ENCODE measurements at places on chromosomes 13 and 19.

DNA sequence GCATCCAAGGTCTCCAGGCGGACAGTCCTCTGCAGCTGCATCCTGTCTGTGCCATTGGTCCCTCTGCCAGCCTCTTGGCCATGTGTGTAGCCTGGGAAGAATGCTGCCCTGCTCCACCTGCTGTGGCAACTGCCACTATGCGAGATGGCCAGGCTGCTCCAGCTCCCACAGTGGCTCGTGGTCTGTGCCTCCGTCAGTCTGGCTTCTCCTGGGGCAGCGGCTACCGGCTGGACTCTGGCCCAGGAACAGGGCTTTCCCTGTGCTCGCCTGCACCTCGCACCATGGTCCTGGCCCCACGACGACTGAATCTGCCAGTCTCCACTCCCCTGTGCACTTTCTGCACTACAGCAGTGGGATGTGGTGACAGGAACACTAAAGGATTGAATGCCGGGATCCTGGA is 26.7 kb upstream of the FFAR2 start:
- DNase-seq, result no peak

DNA sequence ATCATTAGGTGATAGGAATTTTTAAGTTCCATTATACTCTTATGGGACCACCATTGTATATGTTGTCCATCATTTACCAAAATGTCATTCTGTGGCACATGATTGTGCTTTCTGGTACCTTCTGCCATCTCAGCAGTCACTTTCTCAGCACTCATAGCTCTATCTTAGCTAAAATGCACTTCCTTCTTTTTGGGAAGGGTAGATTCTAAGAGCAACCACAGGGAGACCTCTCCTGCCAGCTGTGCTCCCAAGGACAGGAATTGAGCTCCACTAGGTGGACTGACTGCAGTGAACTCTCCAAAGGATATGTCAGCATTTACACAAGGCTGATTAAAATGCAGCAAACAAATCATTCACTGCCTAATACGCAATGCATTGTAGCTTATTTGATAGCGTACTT is 91.8 kb upstream of the OBI1 start:
- no peak for DNase-seq

DNA sequence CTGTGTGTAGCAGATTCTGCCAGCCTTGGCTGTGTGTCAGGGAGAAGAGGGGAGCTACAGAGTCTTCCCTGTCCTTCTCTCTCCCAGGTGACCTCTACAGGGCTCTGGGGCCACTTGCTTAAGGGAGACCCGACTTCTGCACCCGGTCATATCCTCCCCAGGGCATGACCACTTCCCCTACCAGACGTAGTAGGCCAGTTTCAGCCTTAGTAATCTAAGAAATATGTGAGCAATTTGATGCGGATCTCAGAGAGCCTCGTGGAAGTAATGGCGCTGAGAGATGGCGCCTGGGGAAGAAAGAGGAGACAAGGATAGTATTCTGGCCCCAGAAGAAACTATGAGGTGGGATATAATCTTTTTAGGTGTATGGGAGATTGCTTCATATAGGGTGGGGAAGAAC is 41.9 kb downstream of the NFIX start:
- no peak for DNase-seq

DNA sequence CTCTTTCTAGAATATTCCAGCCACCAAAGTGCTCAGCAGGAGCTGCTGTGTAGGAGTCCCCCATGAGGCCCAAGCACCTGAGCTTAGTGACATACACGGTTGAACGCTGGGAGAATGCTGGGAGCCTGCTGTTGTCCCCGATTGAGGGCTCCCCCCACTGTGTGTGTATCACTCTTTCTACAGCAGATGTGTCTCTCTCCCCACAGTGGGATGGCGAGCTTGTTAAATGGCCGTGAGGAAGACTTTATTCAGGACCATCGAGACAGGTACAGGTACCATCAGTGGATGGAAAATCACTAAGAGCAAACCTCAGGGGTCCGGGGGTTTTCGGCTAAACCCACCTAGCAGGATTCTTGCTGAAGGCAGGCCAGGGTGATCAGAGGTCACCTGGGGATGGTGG is 22.7 kb downstream of the EPN1 start:
- DNase-seq, result no peak

DNA sequence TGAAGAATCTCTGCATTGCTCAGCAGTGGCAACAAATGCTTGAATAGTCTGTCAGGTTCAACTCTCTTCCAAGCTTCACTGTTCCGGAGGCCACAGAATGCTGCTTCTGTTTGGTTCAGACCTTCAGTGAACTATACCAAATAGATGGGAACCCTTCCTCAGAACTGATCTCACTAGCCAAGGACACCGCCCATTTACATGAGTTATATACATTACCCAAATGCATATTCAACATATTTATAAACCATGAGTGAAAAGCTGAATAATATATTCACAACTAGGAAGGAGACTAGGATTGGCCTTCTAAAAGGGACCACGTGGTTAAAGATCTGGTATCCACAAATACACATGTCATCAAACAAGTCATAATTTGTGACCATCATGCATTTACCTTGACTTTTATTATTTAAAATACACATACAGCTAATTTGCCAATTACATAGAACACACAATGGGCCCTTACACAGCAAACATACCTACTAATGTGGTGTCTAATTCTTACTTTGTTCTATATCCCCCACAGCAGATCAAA is 49.3 kb downstream of the ENOX1 start:
- DNase-seq, result no peak

DNA sequence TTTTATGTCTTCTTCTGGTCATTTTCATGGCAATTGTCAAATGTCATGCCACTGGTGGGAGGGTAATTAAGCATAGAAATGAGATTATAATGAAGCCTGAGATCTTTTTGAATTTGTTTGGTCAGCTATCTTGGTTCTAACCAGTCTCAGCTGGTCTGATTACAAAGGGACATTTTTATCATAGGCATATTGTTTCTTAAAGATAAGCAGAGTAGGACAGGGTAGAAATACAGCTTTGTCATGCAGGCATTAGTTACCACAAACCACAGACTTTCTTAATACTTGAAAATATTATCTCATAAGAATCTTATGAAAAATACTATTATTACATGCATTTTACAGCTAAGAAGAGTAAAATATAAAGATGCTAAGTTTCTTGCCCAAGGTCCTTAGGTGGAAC is 1761.5 kb downstream of the PCDH9 start:
- peak; percentile 94 for DNase-seq

GRCh38 chr19:11499890-11500420 is 5.7 kb downstream of the ZNF653 start:
- peak; percentile 67 for DNase-seq

DNA sequence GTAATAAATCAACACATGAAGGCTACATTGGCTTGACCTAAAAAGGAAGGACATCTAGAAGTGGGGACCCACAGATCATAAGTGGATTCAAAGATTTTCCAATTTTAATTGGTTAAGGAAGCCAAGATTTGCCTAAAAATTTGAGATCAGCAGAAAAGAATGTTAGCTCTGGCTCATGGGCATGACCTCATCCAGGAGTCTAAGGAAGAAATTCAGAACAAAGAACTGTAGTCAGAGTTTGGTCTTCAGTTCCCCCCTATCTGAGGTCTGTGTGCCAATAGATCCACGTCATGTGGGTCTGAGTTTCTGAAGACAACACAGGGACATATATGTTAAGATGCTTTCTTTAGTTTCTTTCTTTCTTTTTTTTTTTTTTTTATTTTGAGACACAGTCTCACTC is 648.8 kb upstream of the SPRY2 start:
- no peak for DNase-seq

- no peak for DNase-seq
Observed at GRCh38 chr13:93420206-93420605, 193.6 kb downstream of the GPC6 start.

DNA sequence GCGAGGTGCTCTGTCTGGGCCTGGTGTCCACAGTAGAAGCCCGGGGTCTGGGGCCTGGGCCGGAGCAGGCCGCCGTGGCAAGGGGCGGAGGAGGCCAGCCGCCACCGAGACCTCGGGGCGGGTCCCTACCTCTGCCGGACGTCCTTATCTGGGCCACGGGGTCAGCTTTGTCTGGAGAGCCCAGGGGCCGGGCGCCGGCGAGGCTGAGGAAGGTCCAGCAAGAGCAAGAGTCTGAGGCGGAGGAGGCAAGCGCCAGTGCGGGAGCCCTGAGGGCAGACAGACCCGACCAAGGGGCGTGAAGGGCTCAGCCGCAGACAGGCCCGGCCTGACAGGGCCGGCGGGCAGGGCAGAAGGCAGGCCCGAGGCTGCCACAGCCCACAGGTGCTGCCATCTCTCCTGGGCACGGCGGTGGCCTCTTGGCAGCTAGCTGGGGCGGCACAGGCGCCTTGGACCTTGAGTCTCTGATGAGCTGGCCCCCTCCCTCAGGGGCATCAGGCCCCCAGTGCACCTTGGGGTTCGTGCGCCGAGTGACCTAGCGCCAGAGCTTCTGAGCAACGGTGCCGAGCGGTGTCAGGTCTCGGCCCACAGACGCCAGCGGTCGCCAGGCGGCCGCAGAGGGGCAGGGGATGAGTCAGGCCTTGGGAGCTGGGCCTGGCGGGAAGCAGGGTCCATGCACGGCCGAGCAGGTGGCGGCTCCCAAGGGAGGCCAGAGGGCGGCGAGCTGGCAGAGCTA is 19.1 kb upstream of the AKAP8 start:
- DNase-seq, result no peak

GRCh38 chr19:15283141-15283883 is 49.0 kb downstream of the BRD4 start:
- DNase-seq, result no peak

DNA sequence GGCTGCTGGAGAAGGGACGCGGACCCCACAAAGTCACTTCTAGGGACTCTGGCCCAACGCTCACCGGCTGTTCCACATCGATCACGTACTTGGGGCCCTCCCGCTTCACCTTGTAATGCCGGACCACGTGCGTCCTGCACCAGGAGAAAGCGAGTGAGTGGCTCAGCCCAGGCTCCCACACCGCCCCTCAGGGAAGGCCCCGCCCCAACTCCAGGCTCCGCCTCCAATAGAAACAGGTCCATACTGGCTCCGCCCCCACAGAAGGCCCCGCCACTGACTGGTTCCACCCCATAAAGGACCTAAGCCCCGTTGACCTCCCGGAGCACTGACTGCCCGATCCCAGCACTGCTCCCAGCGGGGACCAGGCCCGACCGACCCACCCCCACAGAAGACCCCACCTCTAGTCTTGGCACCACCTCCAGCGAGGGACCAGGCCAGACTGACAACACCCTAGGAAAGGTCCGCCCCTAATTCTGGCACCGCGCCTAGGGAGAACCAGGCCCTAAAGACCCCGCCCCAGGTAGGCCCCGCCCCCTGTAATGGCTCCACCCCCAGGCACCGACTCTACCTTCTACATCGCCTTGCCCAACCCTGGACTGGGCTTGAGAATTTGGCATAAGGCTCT is 11.3 kb downstream of the STAP2 start:
- DNase-seq, result peak; percentile 93

DNA sequence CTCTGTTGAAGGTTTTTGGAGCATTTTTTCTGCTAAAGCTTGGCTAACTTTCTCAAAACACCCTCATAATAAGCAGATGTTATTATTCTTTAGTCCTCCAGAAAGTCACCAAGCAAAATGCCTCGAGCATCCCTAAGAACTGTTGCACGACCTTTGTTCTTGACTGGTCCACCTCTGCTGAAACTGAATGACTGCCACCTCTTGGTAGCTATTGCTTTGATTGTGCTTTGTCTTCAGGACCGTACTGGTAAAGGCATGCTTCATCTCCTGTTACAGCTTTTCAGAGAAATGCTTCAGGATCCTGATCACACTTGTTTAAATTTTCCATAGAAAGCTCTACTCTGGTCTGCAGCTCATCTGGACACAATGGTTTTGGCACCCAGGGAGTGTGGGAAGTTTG is 254.8 kb downstream of the DCT start:
- DNase-seq, result no peak

DNA sequence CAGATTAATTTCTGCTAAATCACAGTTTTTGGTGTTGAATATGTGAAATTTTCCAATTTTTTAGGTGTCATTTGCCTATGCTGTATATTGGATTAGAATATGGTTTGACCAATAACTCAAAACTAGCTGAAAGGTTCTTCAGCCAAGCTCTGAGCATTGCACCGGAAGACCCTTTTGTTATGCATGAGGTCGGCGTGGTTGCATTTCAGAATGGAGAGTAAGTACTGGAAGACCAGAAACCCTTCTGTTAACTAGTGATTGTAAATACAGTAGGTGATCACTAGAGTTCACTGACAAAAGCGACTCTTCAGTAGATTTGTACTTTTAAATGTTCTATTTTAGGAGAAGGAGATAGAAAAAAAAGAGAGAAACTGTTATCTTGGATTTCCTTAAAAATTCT is 22.3 kb downstream of the CDC16 start:
- no peak for DNase-seq

- no peak for DNase-seq
Observed at GRCh38 chr19:33813391-33814101, 16.9 kb downstream of the KCTD15 start.

DNA sequence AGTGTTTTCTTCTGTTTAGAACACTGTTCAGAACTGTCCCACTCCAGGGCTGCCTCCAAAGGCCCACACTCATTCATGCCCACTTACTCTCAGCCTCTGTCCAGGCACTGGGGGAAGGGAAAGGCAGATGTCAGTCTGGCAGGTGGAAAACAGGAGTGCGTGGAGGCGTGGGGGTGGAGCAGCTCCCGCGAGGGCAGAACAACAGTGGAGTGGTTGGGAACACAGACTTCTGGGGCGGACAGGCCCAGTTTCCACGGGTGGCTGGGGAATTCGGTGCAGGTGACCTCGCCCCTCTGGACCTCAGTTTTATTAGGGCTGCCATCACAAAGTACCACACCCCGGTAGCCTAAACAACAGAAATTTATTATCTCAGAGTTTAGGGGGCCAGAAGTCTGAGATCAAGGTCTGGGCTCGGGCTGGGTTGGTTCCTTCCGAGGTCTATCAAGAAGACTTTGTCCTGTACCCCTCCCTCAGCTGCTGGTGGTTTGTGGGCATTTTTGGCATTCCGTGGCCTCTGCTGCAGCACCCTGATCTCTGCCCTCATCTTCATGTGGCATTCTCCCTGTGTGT is 59.7 kb downstream of the SIPA1L3 start:
- DNase-seq, result peak; percentile 42

DNA sequence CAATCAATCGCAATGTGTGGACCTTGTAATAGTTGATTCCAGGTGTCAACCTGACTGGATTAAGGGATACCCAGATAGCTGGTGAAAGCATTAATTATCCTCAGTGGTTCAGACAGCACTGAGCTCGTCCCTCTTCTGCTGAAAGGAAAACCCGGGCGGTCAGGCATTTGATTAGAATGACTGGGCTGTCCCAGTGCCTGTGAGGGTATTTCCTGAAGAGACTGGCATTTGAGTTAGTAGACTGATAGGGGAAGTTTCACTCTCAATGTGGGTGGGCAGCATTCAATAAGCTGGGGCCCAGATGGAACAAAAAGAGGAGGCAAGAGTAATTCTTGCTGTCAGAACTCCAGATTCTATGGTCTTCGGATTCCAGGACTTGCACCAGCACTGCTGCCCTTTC is 31.9 kb downstream of the KPNA3 start:
- no peak for DNase-seq

- DNase-seq, result no peak
Observed at GRCh38 chr19:47028195-47028601, 8.6 kb downstream of the NPAS1 start.
